ENCODE measurements at places on chromosomes 11 and 22. TPM values are rescaled to one million over a fixed set of nuclear protein-coding genes. Genes with fewer than 3 reads are reported as not detected.
A peak's percentile ranks its signal among the peaks of the same experiment; 100 is the strongest.

DNA sequence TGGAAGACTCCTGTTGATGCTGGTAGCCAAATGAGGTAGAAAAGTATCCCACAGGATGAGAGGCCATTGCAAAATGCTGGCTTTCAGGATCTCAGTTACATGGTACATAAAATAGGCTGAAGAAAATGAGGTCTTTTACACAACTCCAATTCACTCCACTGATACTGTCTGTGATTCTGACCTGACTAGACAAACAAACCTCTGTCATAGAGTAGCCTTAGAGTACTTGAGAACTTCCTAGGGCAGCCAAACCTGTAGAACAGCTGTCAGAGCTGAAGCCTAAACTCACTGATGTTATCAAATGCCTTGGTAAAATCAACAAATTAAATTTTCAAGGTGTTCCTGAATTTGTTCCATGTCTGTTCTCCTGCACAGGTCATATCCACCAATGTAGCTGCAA, 26.2 kb upstream of the POGLUT3 start:
- peak; percentile 9 for DNase-seq

GRCh38 chr11:134741453-134742223, 329.6 kb upstream of the B3GAT1 start:
- DNase-seq = no peak

DNA sequence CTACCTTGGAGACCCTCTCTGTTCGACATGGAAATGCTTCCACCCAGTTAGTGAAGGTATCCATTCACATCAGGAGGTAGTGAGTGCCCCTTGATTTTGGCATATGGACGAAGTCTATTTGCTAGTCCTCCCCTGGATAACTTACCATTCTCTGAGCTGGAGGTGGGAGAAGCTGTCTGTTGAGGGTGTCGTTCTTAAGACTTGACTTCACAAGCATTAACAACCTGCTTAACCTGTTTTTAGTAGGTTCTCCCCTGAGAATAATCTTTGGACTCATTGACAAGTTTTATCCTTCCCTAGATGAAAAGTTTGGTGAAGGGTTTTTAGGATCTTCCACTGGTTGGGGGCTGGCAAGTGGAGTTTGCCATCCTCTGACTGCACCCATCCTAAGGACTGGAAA, 1053.8 kb upstream of the CNTN5 start:
- DNase-seq = no peak

- peak; percentile 88 for DNase-seq
Observed at GRCh38 chr11:92308366-92308765, 83.7 kb downstream of the FAT3 start.

DNA sequence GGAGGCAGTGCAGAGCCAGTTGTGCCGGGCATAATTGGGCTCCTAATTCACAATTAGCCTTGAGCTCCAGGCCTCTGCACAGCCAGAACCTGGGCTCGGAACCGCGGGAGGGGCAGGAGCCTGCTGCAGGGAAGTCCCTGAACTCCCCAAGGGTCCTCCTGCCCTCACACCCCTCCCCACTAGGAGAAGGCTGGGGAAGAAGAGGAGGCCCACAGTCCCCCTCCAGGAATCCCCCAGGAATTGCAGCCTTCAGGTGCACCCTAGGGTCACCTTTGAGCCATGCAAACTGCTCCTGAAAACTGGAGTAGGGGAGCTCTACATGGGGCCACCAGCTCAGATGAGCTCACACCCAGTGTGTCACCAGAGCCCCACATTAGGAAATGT, 93.8 kb upstream of the LMO1 start:
- no peak for DNase-seq

DNA sequence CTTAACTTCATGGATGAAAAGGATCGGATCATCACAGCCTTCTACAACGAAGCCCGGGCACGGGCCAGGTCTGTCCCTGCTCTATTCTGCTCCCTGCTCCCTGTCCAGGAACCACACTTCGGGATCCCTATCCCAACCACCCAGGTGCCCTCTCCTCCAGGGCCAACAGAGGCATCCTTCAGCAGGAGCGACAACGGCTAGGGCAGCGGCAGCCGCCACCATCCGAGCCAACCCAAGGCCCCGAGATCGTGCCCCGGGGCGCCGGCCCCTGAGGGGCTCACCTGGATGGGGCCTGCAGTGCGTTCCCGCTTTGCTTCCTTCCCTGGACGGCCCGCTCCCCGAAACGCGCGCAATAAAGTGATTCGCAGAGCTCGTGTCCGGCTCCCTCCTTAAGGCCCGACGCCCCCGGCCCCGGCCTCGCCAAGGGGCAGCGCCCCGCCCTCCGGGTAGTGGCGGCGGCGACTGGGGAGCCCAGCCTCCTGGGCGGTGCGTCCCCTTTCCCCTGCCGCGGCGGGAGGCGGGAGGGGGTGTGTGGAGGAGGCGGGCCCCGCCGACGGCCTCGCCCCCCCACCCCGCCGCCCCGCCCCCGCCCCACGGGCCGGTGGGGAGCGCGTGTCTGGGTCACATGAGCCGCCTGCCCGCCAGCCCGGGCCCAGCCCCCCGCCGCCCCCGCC, at the start of gene VEGFB:
TSS of gene VEGFB (plus strand) at position 672 of the 674 bp plus-strand sequence. CDS start 250 bp downstream, outside the sequence.
- DNase-seq = no peak

The LARGE2 gene
- total RNA-seq = 1.2 TPM

The POU2AF2 gene
- not detected for total RNA-seq

The SMC1B gene
- total RNA-seq = not detected

The MCAM gene
- total RNA-seq = 965 TPM
